Stimulated activated CD4-positive, alpha-beta T cell treated with anti-CD3 and anti-CD28 coated beads, Interleukin-1b, Interleukin-23, amount 100 ng/mL, for 24 hours (primary cell): ENCODE measurements at places on chromosomes 5 and 9.
A peak's percentile ranks its signal among the peaks of the same experiment; 100 is the strongest.

- no peak for DNase-seq
These were observed 3.7 kb upstream of the ROR2 start for GRCh38 chr9:91953718-91954117.

- no peak for DNase-seq
These were observed 17.5 kb downstream of the ANKRD33B start for GRCh38 chr5:10581424-10581748.

GRCh38 chr5:58493141-58493540, 1.9 kb downstream of the GAPT start:
- no peak for DNase-seq

DNA sequence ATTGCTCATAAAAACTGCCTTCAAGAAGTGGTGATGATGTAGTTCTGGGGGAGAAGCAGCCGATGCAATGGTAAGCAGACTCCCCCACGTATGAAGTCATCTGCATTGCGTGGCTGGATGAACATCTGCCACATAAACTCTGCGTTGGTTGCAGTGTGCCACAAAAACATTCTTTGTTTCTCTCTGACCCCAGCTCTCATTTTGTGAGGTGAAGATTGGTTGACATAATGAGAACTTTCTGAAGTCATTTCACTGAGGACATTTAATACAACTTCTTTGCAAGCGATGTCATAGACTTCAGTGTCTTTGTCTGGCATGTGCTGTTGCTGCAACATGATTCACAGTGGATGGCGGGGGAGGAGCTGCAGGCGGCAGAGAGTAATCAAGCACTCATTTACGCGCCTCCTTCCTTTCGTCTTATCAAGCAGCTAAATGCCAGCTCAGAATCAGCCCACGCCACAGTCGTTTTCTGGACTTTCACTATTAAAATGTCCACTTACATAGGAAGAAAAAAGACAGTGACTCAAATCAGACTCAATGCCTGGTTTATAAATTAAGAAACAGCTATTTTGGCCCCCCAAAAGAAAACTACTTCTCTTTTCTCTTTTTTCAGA, 91.5 kb upstream of the NFIL3 start:
- DNase-seq = no peak

DNA sequence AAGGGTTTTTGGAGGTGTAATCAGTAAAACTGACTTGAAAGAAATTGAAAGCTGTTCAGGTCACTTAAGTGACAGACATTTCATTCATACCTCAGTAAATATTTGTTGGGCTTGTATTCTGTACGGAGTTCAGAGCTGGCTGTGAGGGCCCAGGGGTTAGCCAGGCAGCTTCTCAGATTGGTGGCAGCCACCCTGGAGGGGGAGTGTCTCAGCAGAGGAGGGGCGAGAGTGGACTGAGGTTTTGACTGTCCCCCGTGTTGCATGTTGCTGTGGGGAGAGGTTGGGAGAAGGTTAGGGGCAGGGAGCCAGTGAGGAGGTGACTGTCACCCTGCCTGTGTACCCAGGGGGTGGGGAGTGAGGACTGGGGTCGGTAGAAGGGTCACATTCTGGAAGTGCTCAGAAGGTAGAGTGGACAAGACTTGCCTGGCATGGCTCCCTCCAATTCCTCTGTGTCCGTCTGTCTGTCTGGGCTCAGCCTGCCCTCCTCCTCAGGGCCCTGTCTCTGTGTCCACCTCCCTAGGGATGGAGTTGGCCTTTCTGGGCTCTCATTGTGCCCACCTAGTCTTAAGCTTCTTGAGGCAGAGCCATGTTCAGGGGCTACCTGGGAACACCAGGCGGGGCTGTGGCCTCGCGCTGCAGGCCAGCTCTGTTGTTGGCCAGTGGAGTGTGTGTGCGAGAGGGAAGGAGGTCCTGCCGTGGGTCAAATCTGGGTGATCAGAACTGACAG, 4.4 kb downstream of the PHF2 start:
- DNase-seq = no peak

GRCh38 chr5:147701468-147701867, 81.1 kb downstream of the JAKMIP2 start:
- no peak for DNase-seq

GRCh38 chr5:148336704-148337435, 1.5 kb downstream of the SPINK9 start:
- DNase-seq = no peak

DNA sequence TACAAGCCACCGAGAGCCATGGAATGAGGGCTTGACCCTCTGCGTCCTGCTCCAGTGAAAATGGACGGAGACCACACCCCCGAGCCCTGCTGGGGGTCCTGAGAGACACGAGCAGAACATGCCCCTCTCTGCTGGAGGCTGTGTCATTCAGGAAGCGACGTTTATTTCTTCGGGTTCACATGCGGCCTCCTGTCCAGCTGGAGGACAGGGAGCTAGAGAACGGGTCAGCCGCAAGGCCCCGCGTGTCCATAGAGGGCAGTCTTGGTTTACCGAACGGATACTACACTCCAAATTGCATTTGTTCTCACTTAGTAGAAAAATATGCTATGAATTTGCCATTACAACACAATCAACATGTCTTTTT, 36.1 kb downstream of the MRPL36 start:
- DNase-seq = no peak

DNA sequence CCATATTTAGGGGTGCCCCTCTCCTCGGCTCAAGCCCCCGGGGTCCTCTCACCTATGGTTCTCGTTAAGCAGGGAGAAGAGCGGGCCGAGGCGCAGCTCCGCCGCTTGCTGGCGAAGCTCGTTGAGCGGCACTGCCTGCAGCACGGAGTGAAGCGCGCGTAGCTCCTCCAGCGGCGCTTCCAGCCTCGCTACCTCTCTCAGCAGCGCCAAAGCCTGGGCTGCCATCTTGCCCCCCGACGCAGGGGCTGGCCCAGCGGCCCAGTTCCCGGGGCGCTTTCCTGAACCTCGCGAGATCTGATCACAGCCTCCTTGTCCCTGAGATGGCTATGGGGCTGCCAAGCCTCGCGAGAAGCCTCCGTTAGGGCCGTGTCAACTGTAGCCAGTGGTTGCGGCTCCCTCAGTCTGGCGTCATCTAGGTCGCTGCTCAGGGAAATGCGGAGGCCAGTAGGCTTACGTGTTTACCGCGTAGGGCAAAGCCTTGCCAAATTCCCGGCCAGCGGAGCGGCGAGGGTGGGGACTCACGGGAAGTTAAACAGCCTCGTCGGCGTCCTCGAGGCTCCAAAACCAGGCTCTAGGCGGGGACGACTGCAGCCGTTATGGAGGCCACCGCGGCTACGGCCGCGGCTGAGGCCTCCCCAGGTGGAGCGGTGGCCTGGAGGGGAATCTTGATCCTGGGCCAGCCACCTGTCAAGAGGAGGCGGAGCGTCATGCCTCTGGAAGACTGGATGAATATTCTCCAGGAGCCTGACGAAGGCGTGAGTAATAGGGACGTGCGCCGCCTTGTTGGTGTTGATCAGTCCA, at the start of gene PSMD5:
Gene PSMD5 (minus strand): TSS at position 238 of the 801 bp plus-strand sequence. CDS start 13 bp downstream, at position 225.
- peak; percentile 89 for DNase-seq

DNA sequence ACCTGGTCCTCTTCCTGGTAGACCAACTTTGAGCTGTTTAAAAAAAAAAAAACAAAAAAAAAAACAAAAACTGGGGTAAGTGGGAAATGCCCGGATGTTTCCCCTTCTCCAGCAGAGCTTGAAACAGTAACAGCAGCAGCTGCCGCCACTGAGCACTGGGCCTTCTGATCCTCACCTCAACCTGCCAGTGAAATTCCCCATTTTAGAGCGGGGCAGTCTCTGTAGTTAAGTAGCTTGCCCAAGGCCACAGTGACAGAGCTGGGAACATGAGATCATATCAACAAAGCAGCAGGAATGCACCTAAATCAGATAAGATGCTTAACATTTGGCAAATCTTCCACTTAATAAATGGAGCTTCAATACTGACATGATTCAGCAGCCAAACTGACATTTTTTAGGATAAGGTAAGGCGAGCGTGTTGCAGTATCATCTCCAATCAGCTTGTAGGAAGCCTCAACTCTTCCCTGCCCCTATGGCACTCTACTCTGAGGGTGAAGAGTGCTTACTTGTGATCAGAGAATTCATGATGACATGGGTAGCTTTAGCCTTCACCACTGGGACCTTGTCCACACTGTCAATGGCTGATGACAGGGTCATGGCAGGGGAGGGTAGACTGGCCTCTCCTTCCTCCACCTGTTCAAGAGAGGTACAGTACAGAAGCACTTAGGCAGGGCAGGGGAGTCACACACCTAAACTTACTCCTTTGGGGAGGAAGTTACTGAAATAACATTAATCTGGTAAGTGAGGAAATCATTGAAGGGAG, 9.3 kb downstream of the KIAA1191 start:
- no peak for DNase-seq

DNA sequence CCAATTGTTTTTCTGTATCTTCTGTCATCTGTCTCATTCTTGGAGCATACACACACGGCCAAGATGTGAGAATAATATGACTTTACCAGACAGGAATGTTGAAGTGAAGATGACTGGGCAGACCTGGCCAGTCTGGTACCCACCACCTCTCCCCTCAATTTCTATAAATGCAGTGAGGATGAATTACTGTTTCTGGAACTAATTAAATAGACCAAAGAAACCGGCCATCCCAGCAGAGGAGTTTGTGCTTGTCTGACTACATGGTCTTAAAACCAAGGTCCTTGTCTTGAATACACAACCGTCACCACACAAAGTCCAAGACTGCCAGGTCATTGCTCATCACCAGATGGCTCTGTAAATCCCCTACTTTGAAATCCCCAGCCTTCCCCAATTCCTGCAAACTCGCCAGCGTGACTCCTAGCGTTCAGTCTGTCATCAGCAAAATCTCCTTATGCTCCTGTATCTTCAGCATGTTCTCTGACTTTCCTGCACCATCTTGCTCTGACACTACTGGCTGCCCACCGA, 147.2 kb downstream of the PDE4D start:
- DNase-seq = no peak

GRCh38 chr9:93673021-93673838, 96.8 kb downstream of the PHF2 start:
- DNase-seq = no peak

- no peak for DNase-seq
These were observed 55.2 kb upstream of the SLIT3 start for GRCh38 chr5:169356181-169356580.

- DNase-seq = no peak
These were observed 3.3 kb upstream of the RALGDS start for GRCh38 chr9:133124123-133124906.

DNA sequence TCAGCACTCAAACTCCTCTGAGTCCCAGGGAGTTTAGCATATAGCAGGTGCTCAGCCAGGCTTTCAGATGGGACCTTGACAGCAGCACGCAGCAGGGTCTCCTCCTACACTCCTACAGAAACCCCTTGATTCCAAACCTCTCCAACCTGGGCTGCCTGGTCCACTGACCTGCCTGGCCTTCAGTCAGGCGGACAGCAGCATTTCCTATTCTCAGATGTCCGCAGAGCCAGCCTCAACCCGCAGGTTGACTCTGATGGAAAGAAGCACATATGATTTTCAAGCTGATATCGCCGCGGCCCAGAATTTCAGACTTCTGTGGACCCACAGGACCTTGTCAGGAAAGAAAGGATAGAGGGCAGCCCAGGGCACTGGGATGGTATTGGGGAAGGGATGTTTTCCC, 5.3 kb upstream of the SLC25A48 start:
- DNase-seq = no peak

DNA sequence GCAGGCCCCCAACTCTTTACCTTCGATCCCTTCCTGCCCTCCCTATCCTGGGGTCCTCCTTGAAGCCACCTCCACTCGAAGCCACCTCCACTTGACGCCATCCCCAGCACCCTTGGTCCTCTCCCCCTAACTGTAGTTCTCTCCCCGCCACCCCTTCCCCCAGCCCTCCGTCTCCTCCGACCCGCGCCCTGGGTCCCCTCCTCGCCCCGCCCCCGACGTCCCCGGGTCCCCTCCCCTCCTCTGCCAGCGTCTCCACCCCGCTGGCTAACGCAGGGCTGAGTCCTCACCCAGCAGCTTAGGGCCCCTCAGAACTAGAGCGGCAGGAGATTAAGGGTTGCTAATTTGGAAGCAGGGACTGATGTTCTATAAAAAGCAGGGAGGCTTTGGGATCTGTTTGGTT, 30.6 kb upstream of the ANKRD33B start:
- DNase-seq = no peak

GRCh38 chr5:82603033-82603987, 325.2 kb upstream of the RPS23 start:
- no peak for DNase-seq

DNA sequence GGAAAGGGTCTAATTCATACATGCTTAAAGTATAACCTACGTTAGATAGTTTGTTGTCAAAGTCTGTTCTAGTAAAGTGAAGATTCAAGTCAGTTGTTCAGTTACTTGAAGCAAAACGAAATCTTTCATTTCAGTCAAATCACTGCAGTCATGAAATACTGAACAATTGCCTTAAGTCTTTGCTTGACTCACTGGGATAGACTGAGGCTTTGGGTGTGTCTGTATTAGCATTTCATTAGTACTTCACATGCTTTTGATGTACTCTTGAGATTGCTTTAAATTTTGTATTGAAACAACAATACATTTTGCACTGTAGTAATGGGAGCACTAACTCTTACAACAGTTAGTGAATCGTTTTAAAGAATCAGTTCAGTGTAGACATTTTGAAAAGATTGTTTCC, 4.0 kb upstream of the CMYA5 start:
- DNase-seq = no peak

- DNase-seq = no peak
These were observed 136.6 kb downstream of the SEC61B start for GRCh38 chr9:99358668-99359067.

DNA sequence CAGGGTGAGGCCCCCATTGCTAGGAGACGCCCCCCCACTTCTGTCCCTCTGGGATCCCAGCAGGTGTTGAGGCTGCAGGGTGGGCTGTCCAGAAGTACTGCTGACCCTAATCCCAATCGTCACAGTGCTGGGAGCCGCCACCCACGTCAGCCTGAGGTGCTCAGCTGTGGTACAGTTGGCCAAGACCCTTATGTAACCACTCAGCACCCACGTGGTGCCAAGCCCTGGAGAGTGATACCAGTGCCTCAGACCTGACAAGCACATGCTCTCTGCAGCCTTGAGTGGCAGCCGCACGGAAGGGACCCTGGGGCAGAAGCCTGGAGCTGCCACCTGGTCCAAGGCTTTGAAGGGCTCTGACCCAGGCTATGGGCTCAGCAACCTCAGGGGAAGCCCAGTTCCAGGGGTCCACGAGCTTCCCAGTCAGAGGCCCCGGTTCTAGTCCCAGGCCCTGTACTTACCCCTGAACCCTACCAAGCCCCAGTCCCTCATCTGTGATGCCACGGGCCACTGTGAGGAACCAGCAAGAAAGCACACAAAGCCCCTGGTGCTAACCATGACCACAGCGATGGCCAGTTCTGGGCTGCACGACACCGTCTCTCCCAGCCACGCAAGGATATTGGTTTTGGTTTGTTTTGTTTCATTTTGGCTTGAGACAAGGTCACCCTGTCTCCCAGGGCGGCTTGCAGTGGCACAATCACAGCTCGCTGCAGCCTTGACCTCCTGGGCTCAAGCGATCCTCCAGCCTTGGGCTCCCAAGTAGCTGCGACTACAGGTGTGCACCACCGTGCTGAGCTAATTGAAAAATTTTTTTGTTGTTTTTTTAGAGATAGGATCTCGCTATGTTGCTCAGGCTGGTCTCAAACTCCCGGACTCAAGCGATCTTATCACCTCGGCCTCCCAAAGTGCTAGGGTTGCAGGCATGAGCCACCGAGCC, 50.7 kb downstream of the DBH start:
- DNase-seq = no peak
